Esophagus squamous epithelium (tissue), 5 donors: ENCODE measurements at places on chromosomes 7 and 10. TPM values are rescaled to one million over a fixed set of nuclear protein-coding genes. Genes with fewer than 3 reads are reported as not detected.

NEBL gene
- total RNA-seq: 45.0 TPM

- H3K4me3 ChIP-seq: no peak overlapping the region
- H3K36me3 ChIP-seq: no peaks in the 10 kb centered on the region
- H3K4me1 ChIP-seq: no peaks in the 10 kb centered on the region
- H3K27me3 ChIP-seq: no peaks in the 10 kb centered on the region
- no peak overlapping the region for H3K27ac ChIP-seq
These were observed 64.1 kb downstream of the SHOC2 start for GRCh38 chr10:110983466-110983865.

FKBP9 gene
- total RNA-seq: 78.1 TPM

DNA sequence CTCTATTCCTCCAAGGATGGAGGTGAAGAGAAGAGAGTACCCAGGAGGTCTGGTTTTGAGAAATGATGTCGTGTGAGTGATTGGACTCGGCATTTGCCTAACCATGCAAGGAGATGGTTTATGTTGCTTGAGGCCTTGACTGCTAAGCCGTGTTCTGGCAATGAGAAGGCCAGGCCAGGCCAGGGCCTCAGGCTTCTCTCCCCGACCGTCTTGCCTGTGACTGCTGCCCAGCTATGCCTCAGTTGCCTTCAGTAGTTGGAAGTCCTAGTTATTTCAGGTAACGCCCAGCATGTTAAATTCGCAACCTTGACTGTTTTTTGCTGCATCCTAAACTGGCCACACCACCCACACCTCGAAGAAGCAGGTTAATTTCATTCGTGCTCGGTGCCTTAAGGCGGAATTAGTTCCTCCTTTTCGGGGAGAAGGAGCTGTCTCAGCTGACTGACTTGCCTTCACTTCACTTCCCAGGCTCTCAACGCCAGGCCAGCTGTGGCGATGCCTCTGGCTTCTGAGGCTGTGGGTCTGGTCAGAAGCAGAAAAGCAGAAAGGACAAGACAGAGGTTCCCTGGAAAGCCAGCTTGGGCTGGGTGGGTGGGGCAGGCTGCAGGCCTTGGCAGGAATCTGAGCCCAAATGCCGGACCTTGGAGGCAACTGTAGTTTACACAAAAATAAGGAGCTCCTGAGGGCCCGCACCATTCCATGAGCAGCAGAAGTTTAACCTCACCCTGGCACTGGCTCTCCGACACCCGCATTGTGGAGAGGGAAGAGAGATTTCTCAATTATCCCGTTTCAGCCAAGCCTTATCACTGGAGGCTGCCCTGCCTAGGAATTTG, 61.9 kb upstream of the SAMD8 start:
- no peaks in the 10 kb centered on the region for H3K27me3 ChIP-seq
- H3K4me3 ChIP-seq: no peak overlapping the region
- no peaks in the 10 kb centered on the region for H3K36me3 ChIP-seq
- no peak for DNase-seq

- DNase-seq: no peak
- no peaks in the 10 kb centered on the region for H3K36me3 ChIP-seq
- H3K27me3 ChIP-seq: no peaks in the 10 kb centered on the region
- H3K4me1 ChIP-seq: no peaks in the 10 kb centered on the region
These were observed 32.0 kb upstream of the WAPL start for GRCh38 chr10:86553639-86554038.

- H3K4me1 ChIP-seq: peaks cover 20% of the 10 kb centered on the region
- DNase-seq: no peak
- no peak overlapping the region for H3K27ac ChIP-seq
- no peak overlapping the region for H3K4me3 ChIP-seq
- H3K36me3 ChIP-seq: peaks cover 15% of the 10 kb centered on the region
These were observed 3.4 kb downstream of the ASNS start for GRCh38 chr7:97868788-97869187.

CHN2 gene
- total RNA-seq: 0.08 TPM

GRCh38 chr7:34354899-34355298, 303.1 kb upstream of the NPSR1 start:
- no peaks in the 10 kb centered on the region for H3K27me3 ChIP-seq
- no peak overlapping the region for H3K27ac ChIP-seq
- no peak for DNase-seq
- H3K4me1 ChIP-seq: no peaks in the 10 kb centered on the region

GRCh38 chr7:26531926-26532325, 240.3 kb downstream of the SNX10 start:
- DNase-seq: no peak
- no peak overlapping the region for H3K4me3 ChIP-seq
- no peaks in the 10 kb centered on the region for H3K27me3 ChIP-seq
- no peaks in the 10 kb centered on the region for H3K36me3 ChIP-seq
- no peak overlapping the region for H3K27ac ChIP-seq
